ENCODE measurements at places on chromosomes 2 and 18. TPM values are rescaled to one million over a fixed set of nuclear protein-coding genes. Genes with fewer than 3 reads are reported as not detected.

DNA sequence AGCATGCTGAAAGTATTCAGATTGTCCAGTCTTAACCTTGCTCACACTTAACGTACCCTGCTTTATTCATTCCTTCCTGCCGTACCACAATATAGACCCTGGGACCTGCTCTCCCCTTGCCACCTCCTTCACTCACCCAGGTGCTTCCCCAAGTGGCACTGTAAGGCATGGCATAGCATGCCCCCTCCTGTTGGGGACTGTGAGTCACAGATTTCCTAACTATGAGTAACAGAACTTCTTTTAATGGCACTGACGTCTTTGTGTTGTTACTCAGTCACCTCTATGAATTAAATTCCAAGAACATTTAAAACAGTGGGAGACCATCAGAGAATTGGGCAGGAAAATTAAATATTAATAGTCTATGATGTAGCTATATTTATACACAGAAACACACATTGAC, 117.2 kb downstream of the CTNNA2 start:
- no peak overlapping the region for H3K4me3 ChIP-seq
- no peaks in the 10 kb centered on the region for H3K27me3 ChIP-seq
- DNase-seq = peak; percentile 36

GRCh38 chr2:75707901-75708300, 2.8 kb downstream of the GCFC2 start:
- no peaks in the 10 kb centered on the region for H3K36me3 ChIP-seq
- H3K4me1 ChIP-seq = peaks cover 18% of the 10 kb centered on the region
- DNase-seq = peak; percentile 18
- H3K27ac ChIP-seq = no peak overlapping the region

- no peak for DNase-seq
- no peaks in the 10 kb centered on the region for H3K36me3 ChIP-seq
- no peak overlapping the region for H3K4me3 ChIP-seq
- no peaks in the 10 kb centered on the region for H3K4me1 ChIP-seq
- peaks cover 4% of the 10 kb centered on the region for H3K27me3 ChIP-seq
- H3K27ac ChIP-seq = no peak overlapping the region
Measured at GRCh38 chr2:231853105-231853504, 66.9 kb downstream of the COPS7B start.

GRCh38 chr18:7207366-7207915, 23.4 kb upstream of the LRRC30 start:
- no peaks in the 10 kb centered on the region for H3K36me3 ChIP-seq
- H3K4me1 ChIP-seq = no peaks in the 10 kb centered on the region
- H3K4me3 ChIP-seq = no peak overlapping the region
- H3K27me3 ChIP-seq = peaks cover 2% of the 10 kb centered on the region

DNA sequence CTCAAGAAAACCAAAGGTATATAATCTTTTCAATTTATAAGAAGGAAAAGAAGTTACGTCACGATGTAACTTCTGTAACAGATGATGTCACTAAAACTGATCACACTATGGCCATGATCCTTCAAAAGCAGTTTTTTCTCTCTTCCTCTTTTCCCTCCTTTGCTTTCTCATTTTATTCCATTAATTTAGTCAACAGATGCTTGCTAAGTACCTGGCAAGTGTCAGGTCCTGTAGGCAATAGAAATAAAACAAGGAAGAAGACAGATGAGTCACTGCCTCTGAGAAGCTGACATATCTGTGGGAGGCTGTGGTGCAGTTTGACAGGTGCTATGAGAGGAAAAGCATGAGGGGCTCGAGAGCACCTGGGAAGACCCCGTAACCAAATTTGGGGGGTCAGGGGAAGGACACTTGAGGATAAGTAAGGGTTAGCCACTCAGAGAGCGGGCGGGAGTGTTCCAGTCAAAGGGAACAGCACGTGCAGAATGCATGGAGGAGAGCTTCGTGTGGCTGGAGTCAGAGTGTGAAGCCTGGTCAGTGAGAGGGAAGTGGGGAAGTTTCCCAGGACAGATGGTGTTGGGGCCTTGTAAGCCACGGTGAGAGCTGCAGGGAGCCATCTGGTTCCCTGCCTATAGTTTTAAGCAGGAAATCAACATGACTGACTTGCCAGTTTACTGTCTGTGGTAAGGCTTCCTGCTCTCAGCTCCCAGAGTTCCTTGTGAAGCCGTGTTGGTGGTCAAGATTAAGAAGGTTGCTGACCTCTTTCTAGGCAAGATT, 198.8 kb upstream of the FOSL2 start:
- H3K4me1 ChIP-seq = no peaks in the 10 kb centered on the region
- H3K4me3 ChIP-seq = no peak overlapping the region
- peak; percentile 7 for DNase-seq
- no peaks in the 10 kb centered on the region for H3K27me3 ChIP-seq
- no peaks in the 10 kb centered on the region for H3K36me3 ChIP-seq
- no peak overlapping the region for H3K27ac ChIP-seq

DNA sequence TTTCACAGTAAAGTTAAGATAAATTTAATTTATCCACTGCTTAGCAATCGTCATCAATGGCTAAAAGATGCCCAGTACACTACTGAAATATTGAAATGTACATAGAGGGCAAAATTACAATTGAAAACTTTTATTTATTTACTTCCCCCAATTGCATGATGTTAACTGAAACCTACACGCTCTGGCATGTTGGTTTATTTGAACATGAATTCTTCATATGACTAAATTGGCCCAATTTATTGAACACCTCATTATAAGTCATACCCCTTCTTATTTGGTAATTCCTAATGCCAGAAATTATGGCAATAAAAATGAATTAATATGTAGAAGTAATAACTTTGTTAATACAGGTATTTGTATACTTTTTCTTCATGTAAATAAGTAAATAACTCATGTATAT, 183.0 kb upstream of the ZC3H15 start:
- no peaks in the 10 kb centered on the region for H3K27me3 ChIP-seq
- H3K27ac ChIP-seq = no peak overlapping the region
- H3K4me3 ChIP-seq = no peak overlapping the region
- no peaks in the 10 kb centered on the region for H3K4me1 ChIP-seq
- no peaks in the 10 kb centered on the region for H3K36me3 ChIP-seq
- DNase-seq = no peak

SPP2 gene
- total RNA-seq = not detected

- no peaks in the 10 kb centered on the region for H3K27me3 ChIP-seq
- no peak for DNase-seq
- no peaks in the 10 kb centered on the region for H3K36me3 ChIP-seq
- H3K4me1 ChIP-seq = no peaks in the 10 kb centered on the region
Measured at GRCh38 chr18:37429791-37430190, 135.8 kb downstream of the CELF4 start.

ZNF396 gene
- total RNA-seq = 1.4 TPM

DSG1 gene
- total RNA-seq = 0.05 TPM

GRCh38 chr18:79818036-79818435, 20.3 kb downstream of the KCNG2 start:
- no peak overlapping the region for H3K27ac ChIP-seq
- DNase-seq = no peak
- no peaks in the 10 kb centered on the region for H3K36me3 ChIP-seq
- H3K4me1 ChIP-seq = no peaks in the 10 kb centered on the region

C2orf66 gene
- 0.54 TPM for total RNA-seq
